ENCODE measurements at places on chromosomes 7 and 10.

DNA sequence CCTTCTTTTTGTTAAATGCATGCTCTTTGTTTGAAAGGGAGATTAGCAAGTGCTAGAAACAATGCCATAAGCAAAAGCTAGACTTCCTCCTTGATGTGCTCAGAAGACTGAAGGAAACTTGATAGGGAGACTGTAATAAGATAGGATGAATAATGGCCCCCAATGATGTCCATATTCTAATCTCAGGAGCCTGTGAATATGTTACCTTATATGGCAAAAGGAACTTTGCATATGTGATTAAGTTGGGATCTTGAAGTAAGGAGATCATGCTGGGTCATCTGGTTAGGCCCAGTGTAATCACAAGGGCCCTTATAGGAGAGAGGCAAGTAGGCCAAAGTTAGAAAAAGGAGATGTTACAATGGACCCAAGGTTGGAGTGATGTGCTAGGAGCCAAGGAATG lies 13.6 kb upstream of the LIPM start:
- DNase-seq, result no peak

DNA sequence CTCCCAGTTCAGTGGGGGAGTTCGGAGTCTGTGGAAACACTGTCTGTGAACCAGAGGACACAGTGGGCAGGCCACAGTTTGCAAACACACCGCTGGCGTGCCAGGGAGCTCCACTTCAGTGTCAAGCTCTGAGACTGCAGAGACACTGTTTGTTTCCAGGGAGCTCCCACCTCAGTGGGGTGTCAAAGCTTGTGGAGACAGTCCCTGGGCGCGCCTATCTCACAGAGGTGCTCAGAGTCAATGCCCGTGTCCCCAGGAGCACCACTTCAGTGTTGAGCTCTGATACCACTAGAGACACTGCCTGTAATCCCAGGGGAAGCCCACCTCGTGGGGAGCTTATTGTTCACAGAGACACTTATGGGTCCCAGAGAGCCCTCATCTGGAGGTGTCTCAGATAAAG lies 4.3 kb downstream of the MYO1G start:
- DNase-seq, result no peak

GRCh38 chr10:74987339-74988053 lies 124.0 kb upstream of the SAMD8 start:
- no peak for DNase-seq

DNA sequence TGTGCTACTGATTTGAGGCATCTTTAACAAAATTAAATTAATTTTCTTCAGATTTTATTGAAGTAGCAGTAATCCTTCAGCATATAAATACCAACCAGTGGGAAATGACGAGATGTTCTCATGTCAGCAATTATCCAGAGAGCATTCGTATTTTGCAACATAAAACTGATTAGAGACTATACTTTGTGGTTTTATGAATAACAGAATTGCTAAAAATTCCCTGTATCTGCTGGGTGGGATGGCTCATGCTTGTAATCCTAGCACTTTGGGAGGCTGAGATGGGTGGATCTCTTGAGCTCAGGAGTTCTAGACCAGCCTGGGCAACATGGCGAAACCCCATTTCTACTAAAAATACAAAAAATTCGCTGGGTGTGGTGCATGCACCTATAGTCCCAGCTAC lies 56.9 kb downstream of the ATAD1 start:
- DNase-seq, result no peak

DNA sequence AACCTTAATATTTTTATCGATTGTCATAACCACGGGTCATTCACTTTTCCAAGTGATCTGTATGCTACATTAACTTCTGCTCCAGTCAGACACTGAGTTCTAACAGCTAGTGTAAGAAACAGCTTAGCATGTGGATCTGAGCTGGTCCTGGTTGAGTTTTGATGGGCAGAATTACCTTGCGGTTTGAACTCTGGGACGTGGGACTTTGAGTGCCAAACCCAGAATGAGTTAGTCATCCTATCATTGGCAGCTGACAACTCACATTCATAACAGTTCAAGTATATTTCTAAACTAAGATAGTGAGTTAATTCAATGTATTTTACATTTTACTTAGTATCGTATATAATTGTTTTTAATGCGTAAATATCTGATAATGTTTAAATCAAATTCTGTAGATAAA lies 43.2 kb downstream of the C7orf33 start:
- no peak for DNase-seq

Data from left hindlimb (tissue), 1 donor.